AML-193 (cell line): ENCODE measurements at places on chromosomes 12 and 14.

DNA sequence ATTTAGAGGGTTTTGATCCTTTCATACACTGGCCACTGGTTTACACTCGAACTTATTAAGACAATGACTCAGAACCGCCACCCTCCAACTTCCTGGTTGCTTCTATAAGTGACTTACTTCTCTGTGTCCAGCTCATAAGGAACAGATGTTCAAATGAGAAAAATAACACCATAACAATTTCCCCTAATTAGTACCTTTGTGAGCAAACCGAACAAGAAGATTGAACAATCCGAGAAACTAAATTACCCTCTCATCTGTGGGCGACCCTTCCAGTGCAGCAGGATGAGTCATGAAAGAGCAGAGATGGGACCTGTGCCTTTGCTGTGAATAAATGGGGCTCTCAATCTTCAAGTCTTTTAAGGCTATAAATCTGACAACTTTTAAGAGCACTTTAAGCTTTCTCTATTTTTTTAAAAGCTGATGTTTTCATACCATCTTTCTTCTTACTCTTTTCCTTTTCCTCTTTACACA lies 146.8 kb upstream of the RASSF8 start:
- DNase-seq = no peak

DNA sequence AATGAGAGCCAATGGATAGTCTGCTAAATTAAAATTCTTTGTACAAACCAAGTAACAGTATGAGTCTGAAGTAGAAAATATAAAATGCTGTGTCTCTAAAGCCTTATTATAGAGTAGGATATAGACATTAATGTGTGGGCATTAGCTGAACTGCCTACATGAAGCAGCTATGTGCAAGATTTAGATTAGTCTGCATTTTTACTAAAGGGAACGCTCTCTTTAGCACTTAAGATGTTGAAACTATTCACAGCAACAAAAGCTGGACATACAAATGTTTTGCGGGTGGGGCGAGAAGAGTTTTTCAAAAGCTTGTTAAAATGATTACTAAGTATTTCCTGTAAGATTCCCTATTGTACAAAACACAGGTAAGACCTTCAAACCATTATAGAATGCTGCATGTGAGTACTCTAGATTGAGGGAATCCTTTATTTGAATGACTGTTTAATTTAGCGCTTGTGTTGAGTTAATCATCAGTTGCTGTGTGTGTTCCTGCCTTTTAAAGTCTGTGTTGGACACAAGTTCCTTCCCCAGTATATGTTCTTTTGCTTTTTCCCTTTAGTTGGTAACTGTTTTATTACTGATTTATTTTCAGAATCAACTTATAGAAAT lies 87.1 kb downstream of the RAD52 start:
- no peak for DNase-seq

GRCh38 chr12:64893961-64894360 lies 69.5 kb downstream of the TBC1D30 start:
- no peak for DNase-seq

DNA sequence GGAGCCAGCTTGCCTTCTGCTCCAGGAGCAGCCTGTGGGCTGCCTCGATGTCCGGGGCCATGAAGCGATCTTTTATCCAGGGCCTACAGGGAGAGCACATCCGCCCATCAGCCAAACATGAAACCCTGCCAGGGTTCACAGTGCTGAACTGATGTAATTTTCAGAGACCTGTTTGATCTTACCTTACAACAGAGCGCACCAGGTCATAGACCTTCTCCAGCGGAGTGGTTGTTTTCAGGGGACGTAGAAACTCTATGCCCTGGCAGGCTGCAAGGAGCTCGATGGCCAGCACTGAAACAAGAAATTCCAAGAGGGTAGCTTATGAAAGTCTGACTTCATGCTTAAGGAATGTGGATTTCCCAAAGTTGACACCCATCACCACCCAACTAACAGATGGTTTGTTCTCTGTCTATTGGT lies 19.7 kb downstream of the HAL start:
- no peak for DNase-seq

DNA sequence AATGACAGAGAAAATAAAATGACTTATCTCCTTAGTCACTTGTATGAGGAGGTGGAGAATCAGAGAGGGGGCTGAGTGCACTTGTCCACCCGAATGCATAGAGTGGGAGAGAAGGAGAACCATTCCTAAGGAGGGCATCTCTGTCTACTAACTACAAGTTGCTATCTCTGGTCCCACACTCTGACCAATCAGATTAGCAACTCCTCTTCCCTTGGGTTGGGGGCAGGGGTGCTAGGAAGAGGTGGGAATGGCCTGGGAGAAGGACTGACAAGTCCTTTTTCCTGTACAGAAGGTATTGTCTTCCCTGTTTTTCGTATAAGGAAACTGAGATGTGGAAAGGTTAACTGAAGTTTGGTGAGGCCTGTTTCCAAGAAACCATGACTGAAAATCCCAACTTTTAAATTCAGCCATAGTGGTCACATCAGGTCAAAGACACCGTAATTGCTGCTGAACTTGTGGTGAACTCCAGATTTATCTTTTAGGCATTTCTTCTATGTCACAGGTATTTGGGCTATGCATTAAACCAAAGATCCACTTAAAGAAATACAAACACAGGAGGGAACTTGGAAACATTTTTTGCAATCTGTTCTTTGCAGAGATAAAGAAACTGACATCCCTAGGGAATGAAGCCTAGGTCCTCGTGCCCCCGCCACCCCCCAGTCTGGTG lies 207.8 kb downstream of the CRADD start:
- no peak for DNase-seq

- DNase-seq = peak; percentile 70
These were observed 35.8 kb upstream of the FBXO33 start for GRCh38 chr14:39467889-39468524.

DNA sequence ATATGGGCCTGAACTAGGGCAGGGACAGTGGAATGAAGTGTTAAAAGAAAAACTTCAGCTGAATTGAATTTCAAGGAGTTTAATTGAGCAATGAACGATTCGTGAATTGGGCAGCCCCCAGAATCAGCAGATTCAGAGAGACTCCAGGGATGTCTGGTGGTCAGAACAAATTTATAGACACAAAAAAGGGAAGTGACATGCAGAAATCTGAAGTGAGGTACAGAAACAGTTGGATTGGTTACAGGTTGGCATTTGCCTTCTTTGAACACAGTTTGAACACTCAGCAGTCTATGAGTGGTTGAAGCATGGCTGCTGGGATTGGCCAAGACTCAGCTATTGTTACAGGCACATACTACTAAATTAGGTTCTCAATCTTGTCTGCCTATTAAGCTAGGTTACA lies 9.7 kb upstream of the TBPL2 start:
- DNase-seq = peak; percentile 4

- peak; percentile 16 for DNase-seq
These were observed 17.4 kb downstream of the RPS6KL1 start for GRCh38 chr14:74905595-74906142.

- DNase-seq = no peak
These were observed 2.5 kb downstream of the PLEK2 start for GRCh38 chr14:67409461-67409860.

GRCh38 chr14:103949131-103949790 lies 6.9 kb upstream of the RD3L start:
- no peak for DNase-seq

DNA sequence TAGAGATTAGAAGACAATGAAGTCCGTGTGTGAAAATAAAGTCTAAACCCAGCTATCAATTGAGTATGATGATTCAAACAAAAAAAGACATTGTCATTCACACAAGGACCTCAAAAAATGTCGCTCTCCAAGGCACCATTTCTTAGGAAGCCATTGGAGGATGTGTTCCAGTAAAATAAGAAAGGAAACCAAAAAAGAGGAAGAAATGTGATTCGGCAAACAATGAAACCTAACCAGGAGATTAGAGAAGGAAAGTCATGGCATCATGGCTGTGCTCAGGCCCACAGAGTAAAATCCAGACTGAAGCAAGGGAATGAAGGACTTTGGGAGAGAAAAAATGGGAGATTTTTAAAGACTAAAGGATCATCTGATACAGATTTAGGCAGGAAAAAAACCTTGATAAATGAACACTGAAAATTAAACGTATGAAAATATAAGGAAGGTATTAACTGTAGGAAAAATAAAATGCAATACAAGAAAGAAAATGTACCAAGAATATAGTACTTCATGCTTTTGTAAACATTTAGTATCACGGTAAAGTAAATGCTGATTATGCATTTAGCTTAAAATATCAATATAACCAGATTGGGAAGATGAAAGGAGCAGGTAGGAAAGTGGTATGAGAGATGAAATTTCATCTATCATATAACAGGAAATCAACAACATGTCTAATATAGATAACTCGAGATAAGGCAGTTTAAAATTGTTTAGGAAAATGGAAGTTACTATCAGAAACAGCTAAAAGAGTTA lies 38.2 kb upstream of the MTHFD1 start:
- DNase-seq = no peak

DNA sequence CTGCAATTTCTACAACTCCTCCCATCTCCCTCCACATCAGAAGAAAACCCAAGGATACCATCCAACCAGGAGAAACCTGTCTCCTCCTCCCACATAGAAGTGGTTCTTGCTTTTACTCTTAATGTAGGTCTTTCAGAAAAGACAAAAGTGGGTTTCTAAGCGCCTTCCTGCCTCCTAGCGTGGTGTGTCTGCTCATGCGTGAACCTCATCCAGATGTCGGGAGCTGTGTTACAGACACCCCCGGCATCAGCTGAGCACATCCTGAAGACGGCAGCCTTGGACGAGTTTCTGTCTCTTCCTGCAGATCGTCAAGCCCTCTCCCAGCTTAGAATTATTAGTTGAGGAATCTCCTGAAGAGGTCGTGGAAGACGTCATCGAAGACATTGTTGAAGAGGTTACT lies 9.5 kb downstream of the LRRC43 start:
- no peak for DNase-seq

DNA sequence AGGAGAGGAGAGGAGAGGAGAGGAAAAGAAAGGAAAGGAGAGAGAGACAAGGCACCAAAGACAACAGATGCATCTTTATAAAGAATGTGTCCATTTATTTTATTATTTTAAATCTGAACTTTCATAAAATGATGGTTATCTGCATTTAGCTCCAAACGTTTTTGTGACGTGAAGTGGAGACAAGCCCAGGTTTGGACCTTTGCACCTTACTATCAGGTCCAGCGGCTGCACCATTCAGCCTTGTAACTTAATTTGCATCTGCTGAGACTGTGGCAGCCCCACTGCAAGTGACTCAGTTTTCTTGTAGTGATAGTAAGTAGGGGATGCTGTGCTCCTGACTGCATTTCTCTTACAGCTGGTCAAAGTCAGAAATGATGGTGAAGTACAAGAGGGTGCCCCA lies 130.7 kb downstream of the NTF3 start:
- DNase-seq = no peak

GRCh38 chr14:54756656-54757392 lies 145.8 kb downstream of the GCH1 start:
- no peak for DNase-seq

- no peak for DNase-seq
These were observed 26.0 kb downstream of the XRCC3 start for GRCh38 chr14:103688906-103689902.

- no peak for DNase-seq
These were observed 40.8 kb upstream of the PNMA1 start for GRCh38 chr14:73754911-73755360.

- DNase-seq = no peak
These were observed 12.0 kb upstream of the PSEN1 start for GRCh38 chr14:73124180-73124894.

GRCh38 chr14:89719366-89720075 lies 235.0 kb downstream of the EFCAB11 start:
- DNase-seq = peak; percentile 80

GRCh38 chr12:70756118-70756517 lies 118.9 kb upstream of the PTPRB start:
- no peak for DNase-seq

DNA sequence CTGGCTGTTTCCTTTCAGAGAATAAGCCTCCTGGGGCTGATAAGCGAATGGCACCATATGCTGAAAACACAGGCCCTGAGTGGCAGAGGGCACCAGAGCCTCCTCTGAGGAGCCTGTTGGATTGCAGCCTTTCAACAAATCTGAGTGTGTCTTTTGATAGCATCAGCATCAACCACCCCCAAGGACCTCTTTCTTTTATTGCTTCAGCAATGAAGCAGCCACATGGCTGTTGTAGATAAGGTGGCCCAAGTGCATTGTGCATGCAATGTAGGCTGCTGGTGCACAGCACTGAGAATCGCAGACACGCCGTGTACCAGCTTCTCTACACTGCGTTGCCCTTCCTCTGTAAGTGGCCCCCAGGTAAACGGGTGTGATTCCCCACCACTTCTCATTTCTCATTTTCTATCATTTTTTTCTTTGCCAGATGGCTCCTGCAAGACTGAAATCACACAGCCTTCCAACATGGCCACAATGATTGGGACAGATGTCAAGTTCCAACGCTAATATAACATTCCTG lies 191.7 kb downstream of the DAD1 start:
- no peak for DNase-seq

GRCh38 chr14:99930420-99931274 lies 134.6 kb upstream of the EVL start:
- DNase-seq = no peak

- DNase-seq = no peak
These were observed 1.1 kb downstream of the FBXO21 start for GRCh38 chr12:117188961-117189724.

- DNase-seq = no peak
These were observed 41.6 kb upstream of the EGLN3 start for GRCh38 chr14:33992274-33993007.

- DNase-seq = no peak
These were observed 393.2 kb downstream of the BCAT1 start for GRCh38 chr12:24555730-24556129.

GRCh38 chr12:118590406-118591150 lies 214.2 kb downstream of the SUDS3 start:
- no peak for DNase-seq

DNA sequence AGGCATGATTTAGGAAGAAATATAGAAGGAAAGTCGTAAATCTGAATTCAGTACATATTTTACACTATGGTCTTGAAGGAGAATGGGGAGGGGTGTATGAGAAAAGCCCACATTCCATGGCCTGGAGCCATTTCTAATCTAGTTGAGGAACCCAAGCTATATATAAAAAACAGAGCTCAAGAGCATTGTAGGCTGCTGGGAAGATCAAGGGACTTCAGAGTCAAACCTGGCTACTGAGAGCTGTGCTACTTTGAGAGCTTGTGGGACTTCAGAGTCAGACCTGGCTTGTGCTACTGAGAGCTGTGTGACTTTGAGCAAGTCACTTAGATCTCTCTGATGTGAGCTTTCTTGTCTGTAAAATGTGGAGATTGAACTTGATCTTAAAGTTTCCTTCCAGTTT lies 58.7 kb downstream of the TBK1 start:
- DNase-seq = no peak
